ENCODE measurements at places on chromosomes 2 and 18.

GRCh38 chr18:54280220-54280569 lies 10.9 kb downstream of the POLI start:
- no peak for DNase-seq

DNA sequence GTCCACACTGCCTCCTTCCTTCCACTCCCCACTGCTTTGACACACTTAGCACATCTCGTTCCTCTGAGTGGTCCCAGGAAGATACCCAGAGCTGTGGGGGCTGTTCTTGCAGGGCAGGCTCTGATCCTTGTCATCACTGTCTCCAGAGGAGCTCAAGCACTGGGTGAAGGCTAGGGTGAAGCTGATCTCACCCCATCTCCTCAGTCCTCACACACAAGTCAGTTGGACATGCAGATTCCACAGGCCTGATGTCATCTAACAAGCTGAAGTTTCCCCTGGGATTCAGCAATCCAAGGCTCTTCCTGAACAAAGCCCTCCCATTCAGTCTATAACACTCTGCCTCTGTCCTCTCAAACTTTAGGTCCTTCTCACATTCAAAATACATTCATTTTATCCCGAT lies 90.6 kb upstream of the RAB6C start:
- DNase-seq: no peak

DNA sequence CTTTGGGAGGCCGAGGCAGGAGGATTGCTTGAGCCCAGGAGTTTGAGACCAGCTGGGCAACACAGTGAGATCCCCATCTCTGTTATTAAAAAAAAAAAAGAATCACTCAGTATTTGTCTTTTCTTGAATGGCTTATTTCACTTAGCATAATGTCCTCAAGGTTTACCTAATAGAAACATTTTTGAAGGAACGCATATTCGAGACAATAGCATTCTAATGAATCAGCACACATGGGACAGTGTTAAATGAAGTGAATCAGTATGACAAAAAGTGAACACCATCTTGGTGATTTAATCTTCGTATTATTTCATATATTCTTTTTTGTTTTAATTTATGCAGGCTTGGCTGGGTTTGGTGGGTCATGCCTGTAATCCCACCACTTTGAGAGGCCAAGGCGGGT lies 44.7 kb downstream of the WIPF1 start:
- no peak for DNase-seq

DNA sequence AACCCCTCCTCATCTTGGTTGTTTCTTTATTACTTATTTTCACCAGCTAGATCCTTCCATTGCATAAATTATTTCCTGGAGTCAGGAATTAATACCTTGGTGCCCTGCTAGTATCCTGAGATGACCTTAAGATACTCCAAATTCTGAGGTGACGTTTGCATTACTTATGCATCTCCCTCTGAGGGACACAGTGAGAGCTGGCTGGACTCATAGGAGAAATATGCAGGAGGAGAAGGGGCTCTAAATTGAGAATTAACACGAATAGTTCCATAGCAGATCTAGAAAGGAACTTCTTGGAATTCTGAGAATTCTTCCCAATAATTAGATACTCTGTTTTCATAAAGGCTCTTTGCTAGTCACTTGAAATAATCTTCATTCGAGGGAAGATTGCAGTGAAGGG lies 310.6 kb upstream of the ZEB2 start:
- DNase-seq: no peak

- no peak for DNase-seq
Observed at GRCh38 chr18:59024829-59025228, 114.9 kb upstream of the SEC11C start.

- DNase-seq: no peak
Observed at GRCh38 chr2:166351319-166351718, 24.4 kb downstream of the SCN9A start.

DNA sequence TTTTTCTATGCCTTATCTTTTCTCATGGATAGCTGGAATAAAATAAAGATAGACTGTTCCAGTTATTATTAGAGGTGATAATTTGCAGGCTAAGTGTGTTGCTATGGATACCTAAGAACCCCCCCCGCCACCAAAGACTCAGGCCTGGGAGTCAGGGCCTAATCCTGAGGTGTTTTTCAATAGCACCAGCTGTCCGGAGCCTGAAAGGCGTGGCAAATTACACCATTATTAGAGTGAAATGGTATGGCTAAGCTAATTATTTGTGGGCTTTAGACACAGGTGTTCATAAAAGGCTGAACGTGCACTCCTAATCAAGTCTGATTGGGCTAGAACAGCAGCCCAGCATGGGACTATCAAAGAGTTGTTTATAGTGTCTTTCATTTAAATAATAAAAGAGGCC lies 293.2 kb upstream of the DCC start:
- no peak for DNase-seq

GRCh38 chr2:174004905-174005605 lies 39.9 kb upstream of the SP3 start:
- no peak for DNase-seq
